ENCODE measurements at places on chromosomes 13 and 19. TPM values are rescaled to one million over a fixed set of nuclear protein-coding genes. Genes with fewer than 3 reads are reported as not detected.

GRCh38 chr13:34335014-34336007, 517.4 kb downstream of the RFC3 start:
- DNase-seq = peak; percentile 11

DNA sequence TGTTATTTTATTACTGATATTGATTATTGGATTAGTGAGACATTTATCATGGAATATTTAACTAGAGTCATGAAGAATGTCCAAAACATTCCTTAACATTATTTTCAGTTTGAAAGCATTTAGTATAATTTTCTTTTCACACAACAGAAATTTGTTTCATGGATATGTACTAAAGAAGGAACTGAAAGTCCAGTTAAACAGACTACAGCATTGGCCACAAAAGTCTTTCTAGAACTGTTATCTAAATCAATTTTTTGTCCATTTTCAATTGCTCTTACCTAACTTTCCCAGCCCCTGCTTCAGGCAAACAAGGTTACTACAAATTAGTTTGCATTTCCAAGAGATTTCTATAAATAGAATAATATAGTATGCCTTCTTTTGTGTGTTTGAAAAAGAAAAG, 1018.0 kb upstream of the PCDH20 start:
- no peak for DNase-seq

DNA sequence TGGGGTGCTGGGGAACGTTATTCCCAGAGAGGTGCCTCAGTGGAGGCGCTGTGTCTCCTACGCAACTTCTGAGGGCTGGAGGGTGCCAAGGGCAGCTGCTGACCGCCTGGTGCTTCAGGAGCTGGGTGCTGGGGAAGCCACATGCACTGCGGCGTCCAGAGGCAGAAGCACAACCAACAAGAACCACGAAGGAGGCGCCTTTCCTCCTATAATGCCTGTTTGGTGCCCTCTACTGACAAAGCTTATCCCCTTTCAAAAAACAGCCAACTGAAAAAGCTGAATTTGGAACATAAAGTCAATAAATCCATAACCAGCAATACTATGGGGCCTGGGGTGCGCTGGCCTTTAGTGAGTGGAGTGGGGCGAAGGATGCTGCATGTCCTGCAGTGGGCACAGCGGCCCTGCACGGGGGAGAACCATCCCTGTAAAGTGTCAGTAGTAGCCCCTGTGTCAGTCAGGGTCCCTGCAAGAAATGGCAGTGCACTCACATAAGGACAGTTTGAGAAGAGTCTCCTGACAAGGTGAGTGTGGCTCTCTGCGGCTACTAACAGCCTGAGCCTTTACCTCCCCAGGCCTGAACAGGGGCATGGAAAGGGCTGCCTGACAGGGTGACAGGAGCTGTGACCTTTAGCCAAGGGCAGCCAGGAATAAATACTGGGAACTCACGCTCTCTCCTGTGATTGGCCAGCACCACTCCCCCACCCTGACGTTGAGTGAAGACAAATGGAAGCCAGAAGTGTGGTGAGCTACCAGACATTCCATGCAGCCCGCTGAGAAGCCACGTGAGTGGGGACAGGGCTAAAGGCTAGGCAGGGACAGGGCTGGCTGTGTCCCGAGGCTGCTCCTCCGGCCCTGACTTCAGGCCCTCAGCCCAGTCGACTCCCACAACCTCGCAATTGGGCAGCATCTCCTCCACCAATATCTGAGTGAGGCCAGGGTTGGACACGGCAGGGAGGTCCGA, 4.5 kb upstream of the B3GNT8 start:
- no peak for DNase-seq

NXNL1 gene
- not detected for total RNA-seq

MAB21L1 gene
- total RNA-seq = 0.99 TPM

DNA sequence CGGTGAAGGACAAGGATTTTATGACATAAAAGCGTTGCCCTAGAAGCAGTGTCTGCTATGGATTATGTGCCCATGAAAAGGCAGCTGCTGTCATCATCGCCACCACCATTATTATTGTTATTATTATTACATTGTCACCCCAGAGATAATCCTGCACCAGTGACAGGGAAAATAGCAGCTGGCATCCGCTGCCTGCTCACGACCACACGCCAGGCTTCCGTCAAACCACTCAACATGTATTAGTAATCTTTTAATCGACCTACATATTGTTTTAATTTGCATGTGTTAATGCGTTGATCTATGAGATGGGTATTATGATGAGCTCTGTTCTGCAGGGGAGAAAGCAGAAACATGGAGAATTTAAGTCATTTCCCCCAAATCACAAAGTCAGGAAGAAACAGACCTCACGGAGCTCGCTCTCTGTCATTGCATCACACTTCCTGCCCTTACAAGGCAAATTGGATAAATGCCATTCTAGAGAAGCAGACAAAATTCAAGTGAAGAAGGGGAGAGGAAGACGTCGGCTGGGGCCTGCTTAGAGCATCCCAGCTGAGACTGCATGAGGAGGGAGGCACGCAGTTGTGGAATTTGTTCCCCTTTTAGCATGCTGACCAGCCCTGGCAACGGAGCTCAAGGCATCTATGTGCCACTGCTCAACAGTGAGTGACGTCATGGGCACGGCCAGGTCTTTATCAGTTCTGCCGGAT, at the start of gene FFAR3:
Gene FFAR3, plus strand, starts transcription at position 594 of the 707 bp plus-strand sequence. CDS start 431 bp downstream, outside the sequence.
- peak; percentile 61 for DNase-seq

- peak; percentile 75 for DNase-seq
These were observed 250.7 kb downstream of the DCT start for GRCh38 chr13:94228763-94229162.

- DNase-seq = no peak
These were observed 60.1 kb downstream of the DACH1 start for GRCh38 chr13:71806886-71807285.

ZNF547 gene
- 3.3 TPM for total RNA-seq

IL4I1 gene
- 0.49 TPM for total RNA-seq

JUND gene
- total RNA-seq = 129 TPM

DNA sequence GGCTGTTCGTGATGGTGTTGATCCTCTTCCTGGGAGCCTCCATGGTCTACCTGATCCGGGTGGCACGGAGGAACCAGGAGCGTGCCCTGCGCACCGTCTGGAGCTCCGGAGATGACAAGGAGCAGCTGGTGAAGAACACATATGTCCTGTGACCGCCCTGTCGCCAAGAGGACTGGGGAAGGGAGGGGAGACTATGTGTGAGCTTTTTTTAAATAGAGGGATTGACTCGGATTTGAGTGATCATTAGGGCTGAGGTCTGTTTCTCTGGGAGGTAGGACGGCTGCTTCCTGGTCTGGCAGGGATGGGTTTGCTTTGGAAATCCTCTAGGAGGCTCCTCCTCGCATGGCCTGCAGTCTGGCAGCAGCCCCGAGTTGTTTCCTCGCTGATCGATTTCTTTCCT, 12.2 kb upstream of the C19orf33 start:
- DNase-seq = no peak

C19orf85 gene
- not detected for total RNA-seq

DNA sequence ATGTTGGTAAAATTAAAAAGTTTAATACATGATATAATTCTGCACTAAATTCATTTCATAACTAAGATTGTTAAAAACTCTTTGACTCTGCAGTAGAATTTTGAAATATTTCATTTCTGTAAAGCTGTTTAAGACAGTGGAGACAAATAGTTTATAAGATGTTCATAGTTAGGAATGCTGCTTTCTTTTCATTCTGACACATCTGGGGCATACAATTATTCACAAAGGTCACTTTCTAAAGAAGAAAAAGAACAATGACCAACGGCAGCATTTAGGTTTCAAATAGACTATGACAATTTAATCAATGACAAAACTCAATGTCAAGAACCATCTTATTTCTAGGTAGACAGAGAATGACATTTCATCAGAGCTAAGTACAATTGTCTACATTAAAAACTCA, 1422.1 kb downstream of the PCDH9 start:
- no peak for DNase-seq

GRCh38 chr19:45171211-45171623, 6.8 kb downstream of the TRAPPC6A start:
- DNase-seq = no peak

CNN1 gene
- total RNA-seq = 10.8 TPM

- DNase-seq = no peak
These were observed 30.7 kb upstream of the ASF1B start for GRCh38 chr19:14166999-14167575.

DNA sequence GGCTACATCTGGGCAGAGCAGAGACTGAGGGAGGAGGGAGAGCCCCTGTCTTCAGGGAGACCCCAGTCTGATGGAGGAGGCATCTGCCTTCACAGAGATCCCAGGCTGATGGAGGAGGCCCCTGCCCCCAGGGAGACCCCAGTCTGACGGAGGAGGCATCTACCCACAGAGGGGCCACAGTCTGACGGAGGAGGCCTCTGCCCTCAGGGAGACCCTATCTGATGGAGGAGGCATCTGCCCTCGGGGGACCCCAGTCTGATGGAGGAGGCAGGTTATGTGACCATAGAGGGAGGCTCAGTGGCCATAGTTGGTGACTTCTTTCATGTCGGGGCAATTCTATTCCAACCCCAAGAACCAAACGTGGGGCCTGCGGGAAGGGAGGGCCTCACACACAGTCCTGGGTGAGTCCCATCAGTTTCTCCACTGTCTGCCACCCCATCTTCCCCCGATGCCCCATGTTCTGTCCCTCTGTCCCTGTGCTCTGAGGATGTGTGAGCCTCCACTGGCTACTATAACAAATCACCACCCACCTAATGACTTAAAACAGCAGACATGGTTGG, 14.3 kb downstream of the MISP start:
- no peak for DNase-seq

KLF2 gene
- 10.3 TPM for total RNA-seq

DNA sequence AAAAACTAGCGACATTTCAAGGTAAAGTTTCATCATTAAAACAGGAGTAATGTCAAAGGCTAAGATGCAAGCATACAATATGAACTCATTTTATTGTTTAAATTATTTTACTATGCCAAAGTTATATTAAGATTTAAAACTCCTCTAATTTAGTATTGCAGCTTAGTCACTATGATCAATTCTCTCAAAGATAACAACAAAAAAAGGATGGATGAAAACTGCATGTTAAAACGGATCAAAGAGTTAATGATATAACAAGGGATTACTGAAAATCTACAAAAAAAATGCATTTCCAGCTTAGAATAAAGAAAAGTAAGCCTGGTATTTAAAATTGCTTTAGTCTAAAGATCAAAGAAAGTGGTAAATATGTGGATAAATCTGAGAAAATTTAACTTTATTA, 587.8 kb upstream of the PCDH20 start:
- no peak for DNase-seq

COX7A1 gene
- 43.5 TPM for total RNA-seq

DNA sequence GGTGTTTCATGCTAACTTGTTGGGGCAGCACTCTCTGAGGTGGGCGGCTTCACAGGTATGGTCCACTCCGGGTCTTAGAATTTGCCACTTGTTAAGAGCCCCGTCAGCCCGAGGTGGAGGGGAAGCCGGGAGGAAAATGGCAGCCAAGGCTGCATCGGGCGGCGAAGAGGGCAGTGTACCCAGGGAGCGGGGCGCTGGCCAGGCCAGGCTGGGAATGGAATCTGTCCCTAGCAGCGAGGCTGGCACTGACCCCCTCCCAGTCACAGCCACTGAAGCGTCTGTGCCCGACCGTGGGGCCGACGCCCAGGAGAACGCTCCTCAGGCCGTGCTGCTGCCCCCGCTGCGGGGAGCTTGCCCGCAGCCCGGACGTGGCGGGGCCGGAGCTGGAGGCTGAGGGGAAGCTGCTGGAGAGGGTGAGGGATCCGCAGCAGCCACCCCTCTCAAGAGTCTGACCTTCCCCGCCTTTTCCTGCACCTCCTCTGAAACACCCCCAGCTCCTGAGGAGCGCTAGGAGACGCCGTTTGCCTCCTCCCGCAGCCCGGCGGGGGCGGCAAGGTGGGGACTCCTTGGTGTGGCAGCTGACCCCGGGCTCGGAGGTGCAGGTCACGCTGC, 313.8 kb upstream of the SPRY2 start:
- DNase-seq = no peak

DNA sequence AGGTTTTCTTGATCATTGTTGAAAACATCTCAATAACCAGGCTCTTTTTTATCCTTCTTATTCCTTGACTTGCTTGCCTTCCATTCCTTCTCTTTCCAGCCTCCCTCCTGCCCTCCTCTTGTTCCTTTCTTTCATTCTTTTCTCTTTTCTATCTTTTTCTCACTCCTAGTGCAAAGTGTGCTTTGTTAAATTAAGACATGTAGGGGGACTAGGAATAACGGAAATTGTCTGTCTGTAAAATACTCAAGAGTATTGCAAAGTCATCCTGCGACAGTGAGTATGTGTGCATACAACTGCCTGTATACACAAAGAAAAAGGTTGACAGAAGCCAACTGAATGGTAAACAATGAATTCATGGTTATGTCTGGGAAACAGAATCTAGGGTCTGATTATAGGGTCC, 70.1 kb downstream of the LRRC63 start:
- no peak for DNase-seq

WASF3 gene
- total RNA-seq = 5.8 TPM

DNA sequence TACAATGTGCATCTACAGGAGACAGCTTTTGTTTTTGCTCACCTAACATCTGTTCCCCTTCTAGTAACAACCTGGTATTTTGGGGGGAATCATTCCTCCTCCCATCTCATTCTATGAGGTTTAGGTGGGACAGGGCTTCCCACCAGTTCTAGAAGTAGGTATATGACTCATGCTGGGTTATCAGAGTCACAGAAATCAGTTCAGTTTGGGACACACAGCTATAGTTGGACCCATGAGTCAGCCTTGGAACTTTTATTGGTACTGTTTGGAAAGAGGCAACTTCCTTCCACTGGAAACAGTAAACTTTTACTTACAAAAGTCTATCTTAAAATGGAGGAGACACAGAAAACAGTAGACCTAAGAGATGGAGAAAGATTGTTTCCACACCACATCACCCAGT, 185.5 kb downstream of the DNAJC3 start:
- no peak for DNase-seq
